ENCODE measurements at places on chromosomes 16 and 17. TPM values are rescaled to one million over a fixed set of nuclear protein-coding genes. Genes with fewer than 3 reads are reported as not detected.

Gene IL21R
- total RNA-seq: 0.35 TPM

Gene KARS1
- 132 TPM for total RNA-seq

Gene CBFB
- 63.3 TPM for total RNA-seq

Gene APOBR
- 2.4 TPM for total RNA-seq

Gene TANC2
- total RNA-seq: 122 TPM

All from PC-9 (cell line).